ENCODE measurements at places on chromosomes 16 and 17.

GRCh38 chr17:73798111-73798748 is 154.0 kb upstream of the SDK2 start:
- DNase-seq, result no peak

DNA sequence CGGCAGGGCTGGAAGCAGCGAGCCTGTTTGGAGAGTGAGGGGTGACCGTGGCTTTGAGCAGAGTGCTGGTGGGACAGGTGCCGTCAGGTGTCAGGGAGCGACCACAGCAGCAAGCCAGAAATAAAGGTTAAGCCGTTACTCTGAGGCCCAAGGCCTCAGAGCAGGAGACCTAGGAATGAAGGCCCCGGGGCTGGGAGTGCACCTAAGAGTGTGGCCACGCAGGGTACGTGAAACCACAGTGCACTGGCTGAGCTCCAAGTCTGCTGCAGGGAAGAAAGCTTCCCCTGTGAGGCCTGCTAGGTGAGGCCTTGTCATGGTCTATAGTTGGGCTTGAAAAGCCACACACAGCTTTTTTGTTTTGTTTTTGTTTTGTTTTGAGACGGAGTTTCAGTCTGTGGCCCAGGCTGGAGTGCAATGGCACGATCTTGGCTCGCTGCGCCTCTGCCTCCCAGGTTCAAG is 8.7 kb downstream of the CLUAP1 start:
- DNase-seq, result peak; percentile 87

- DNase-seq, result peak; percentile 45
Measured at GRCh38 chr17:77186141-77186604, 45.4 kb downstream of the SEC14L1 start.

DNA sequence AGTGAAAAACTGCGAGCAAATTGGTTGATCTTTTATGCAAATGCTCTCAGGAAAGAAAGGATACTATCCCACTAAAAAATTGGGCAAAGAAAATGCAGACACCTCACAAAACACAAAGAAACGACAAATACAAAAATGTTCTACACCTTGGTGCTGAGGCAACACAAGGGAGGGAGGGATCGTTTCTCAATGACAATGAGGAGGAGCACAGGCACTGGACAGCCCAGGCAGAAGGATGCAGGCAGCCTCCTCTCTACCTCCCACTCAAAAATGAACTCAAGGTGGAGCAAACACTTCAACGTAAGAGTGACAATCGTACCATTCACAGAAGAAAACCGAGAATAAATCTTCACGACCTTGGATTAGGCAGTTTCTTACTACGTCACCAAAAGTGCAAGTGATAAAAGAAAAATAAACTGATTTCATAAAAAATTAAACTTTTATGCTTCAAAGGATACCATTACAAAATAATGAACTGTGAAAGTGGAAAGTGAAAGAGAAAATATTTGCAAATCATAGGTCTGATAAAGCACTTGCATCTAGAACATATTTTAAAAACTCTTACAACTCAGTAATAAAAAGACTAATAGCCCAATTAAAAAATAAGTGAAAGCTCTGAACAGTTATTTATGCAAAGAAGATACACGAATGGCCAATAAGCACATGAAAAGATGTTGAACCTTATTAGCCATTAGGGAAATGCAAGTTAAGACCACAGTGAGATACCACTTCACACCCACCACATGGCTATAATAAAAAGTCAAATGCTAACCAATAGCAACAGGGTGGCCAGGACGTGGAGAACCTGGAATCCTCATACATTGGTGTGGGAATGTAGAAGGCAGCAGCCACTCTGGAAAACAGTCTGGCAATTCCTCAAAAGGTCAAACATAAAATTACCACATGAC is 80.8 kb upstream of the TRAP1 start:
- no peak for DNase-seq

DNA sequence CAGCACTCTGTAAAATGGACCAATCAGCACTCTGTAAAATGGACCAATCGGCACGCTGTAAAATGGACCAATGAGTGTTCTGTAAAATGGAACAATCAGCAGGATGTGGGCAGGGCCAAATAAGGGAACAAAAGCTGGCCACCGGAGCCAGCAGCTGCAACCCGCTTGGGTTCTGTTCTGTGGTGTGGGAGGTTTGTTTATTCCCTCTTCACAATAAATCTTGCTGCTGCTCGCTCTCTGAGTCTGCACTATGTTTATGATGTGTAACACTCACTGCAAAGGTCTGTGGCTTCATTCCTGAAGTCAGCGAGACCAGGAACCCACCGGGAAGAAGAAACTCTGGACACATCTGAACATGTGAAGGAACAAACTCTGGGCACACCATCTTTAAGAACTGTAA is 20.5 kb downstream of the TMEM100 start:
- no peak for DNase-seq

DNA sequence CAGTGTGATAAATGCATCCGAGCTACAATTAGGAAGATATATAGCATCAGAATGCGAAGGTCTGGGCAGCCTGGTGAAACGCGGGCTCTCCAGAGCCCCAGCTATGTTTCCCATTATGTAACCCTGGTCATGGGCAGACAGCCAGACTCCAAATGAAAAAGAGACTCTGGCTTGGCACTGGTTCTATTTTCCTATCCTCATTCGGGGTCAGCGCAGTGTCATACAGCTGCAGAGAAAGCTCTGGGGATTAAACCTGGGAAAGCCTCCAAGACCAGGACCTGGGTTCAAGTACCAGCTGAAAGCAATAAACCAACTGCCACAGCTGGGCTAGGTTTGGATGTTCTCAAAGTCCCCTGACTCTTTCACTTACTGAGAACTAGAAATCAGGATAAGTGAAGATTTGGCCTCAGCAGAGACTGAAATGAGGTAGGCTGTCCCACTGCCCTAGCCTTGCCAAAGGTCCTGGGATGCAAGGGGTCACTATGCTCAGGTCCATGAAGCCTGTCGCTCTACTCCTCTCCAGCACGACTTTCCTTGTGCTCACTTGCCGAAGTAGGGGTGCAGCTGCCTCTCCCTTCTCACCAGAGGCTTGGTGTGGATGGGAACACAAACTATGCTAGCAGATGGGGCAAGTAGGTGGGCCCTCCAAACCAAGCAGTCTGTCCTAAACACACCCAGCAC is 123.8 kb downstream of the SMG6 start:
- no peak for DNase-seq

DNA sequence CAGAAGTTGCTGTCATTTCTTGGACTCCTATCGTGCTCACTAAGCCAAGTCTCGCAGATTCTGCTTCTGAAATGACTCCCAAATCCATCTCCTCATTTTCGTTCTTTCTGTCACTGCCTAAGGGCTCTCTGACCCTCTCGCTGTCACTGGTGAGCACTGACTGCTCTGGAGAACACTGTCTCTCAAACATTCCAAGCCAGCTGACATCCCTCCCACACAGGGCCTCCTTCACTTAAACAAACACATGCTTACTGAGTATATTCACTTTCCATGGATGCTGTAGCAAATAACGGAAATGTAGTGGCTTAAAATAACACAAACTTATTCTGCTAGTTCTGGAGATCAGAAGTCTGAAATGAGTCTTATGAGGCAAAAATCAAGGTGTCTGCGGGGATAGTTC is 18.8 kb downstream of the CACNG1 start:
- DNase-seq, result no peak

GRCh38 chr17:57528058-57528451 is 217.0 kb downstream of the CCDC182 start:
- no peak for DNase-seq

DNA sequence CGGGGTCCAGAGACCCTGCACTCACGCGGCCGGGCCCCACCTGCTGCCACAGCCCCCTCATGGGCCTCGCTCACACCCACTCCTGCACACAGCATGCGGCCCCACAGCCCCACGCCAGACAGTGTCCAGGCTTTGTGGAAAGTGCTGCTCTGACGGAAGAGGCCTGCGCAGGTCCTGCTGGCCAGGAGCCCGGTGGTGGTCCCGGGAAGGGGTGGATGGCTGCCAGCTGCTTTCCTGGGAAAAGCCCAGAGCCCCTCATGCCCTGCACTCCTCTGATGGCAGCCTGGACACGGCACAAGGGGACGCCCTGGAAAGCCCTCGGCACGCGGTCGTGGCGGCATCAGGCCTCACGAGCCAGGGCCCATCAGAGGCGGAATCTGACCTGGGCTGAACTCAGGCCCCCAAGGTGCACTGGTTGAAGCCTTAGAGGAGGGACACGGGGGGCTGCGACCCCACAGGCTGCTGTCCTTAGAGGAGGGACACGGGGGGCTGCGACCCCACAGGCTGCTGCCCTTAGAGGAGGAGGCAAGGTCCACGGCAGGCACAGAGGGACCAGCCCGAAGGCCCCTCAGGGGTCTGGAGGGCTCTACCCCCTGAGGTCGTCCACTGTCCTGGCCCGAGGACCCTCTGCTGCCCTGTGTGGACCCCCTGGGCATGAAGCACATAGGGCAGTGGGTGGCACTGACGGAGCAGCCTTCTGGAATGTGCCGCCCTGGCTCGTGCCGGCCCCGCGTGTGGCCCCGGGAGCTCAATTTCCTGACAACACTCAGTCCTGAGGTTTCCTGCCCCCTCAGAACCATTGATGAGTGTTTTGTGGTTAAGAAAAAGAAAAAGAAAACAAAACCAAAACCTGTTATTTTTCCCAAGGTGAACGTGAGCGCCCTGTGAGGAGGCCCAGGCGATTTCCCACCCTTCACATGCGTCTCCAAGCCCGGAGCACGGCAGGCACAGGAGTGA is 22.1 kb downstream of the SOX8 start:
- DNase-seq, result peak; percentile 67
